ENCODE measurements at places on chromosomes 6 and 20.

- no peak for DNase-seq
These were observed 283.6 kb downstream of the QKI start for GRCh38 chr6:163698086-163698485.

GRCh38 chr6:111487661-111488060, 4.6 kb upstream of the REV3L start:
- DNase-seq = no peak

DNA sequence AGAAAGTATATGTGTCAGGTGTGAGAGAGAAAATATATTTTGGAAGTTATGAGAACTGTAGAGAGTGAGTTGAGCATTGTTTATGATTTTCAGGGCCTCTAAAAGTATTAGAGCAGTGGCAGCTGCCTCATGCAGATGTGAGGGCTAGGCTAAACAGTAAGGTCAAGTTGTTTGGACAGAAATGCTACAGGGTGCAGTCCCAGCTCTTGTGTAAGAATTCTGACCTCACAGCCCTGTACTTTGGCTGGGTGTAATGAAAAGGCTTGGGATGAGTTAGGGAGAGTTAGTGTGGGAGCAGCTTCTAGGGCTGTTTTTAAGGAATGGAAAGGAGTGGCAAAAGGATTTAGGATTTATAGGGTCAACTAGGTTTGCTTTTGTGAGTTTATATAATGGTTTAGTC, 764.8 kb upstream of the ADGRB3 start:
- DNase-seq = no peak

GRCh38 chr6:9208966-9209365, 773.6 kb upstream of the SLC35B3 start:
- DNase-seq = no peak

- no peak for DNase-seq
These were observed 7.9 kb downstream of the EPB41L1 start for GRCh38 chr20:36162272-36162966.

DNA sequence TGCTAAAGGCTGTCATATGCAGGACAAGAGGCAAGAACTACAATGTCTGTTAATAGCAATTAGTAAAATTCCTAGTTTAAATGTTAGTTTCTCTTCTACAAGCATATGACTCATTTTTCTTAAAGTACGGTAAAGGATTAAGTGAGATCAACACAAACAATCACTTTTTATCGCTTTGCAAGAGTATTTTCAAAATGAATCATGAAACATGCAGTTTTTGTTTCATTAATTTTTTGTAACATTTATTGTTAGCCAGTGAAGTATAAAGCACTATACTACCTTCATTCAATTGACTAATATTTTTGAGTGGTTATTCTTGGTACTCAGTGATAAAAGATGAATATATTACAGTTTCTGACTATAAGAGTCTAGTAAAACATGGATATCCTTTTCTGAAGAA, 138.6 kb downstream of the AHI1 start:
- DNase-seq = no peak

- no peak for DNase-seq
These were observed 267.4 kb upstream of the THEMIS start for GRCh38 chr6:128168244-128168643.

DNA sequence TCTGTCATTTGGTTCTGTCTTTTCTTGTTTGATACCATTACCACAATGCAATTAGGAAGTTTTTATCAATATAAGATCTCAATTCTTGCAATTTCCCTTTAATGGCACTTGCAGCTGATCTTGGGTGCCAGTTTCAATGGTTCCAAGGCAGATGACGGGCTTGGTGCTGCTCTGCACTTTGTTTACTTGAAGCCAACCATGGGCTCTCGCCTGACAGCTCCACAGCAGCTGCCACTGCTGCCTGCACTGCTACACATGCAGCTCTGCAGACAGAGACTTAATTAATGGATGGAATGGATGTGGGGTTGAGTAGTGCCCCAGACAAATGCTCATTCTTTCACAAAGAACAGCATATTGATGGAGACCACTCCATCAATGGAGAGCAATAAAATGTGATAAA, 1024.3 kb upstream of the EPHA7 start:
- DNase-seq = no peak

- no peak for DNase-seq
These were observed 78.1 kb downstream of the LRFN2 start for GRCh38 chr6:40509086-40509485.

DNA sequence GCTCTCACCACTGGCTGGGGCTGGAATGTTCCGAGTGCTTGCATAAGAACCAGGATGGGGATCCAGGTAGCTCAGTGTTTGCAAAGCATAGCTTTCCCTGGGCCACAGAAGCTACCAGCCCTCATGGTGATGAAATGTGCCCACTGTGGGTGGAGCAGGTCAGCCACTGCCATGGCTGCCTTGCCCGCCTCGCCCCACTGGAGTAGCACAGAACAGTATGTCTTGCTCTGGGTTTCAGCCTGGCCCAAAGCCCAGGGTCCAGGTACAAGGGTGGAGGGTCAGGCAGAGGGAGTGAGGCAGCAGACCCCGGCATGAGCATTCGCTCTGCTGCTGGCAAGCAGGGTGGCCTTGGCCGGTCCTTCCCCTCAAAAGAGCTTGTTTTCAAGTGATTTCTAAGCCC, 34.7 kb downstream of the KCNK17 start:
- DNase-seq = no peak

GRCh38 chr20:33472868-33473435, 16.9 kb upstream of the CBFA2T2 start:
- no peak for DNase-seq

- DNase-seq = no peak
These were observed 34.4 kb downstream of the GGTLC1 start for GRCh38 chr20:23954008-23954745.

DNA sequence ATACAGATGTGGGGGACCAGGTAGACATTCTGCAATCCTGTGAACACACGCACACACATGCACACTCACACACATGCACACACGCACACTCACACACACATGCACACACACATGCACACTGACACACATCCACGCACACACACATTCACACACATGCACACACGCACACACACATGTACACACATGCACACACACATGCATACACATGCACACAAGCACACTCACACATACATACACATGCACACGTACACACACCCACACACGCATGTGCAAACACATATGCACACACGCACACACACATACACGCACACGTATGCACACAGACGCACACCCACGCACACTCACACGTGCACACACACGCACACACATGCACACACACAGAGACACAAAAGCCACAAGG, 14.3 kb upstream of the GGTLC1 start:
- no peak for DNase-seq

GRCh38 chr6:56759521-56759920, 116.8 kb upstream of the DST start:
- DNase-seq = no peak

DNA sequence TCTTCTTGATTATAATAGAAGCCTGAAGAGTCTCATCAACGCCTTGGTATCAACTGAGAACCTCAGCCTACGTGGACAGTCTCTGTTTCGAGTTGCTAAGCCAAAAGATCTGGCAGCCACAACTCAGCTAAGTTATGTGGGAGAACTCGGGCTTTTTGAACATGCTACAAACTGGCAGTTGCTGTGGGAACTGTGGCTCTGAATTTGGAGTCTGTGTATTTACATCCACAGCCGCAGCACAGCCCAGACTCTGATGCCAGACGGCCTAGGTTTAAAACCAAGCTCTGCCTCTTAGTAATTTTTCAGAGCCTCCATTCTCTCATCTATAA, 35.8 kb downstream of the RIPOR2 start:
- DNase-seq = no peak

DNA sequence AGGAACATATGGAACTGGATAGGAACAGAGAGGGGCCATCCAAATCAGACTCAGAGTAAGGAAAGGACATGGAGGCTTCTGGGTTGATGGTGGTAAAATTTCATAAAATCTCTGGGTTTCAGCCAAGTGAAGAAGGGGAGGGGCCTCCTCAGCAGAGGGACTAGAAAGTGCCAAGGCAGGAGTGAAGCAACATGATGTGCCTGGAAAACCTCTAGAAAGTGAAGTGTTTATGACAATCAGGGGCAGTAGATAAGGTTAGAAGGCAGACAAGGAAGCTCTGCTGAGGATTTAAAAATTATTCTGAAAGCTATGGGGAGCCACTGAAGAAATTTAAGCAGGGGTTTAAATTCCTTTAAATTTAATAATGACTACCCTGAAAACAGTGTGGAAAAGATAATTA, 126.0 kb upstream of the TENT5A start:
- DNase-seq = no peak

DNA sequence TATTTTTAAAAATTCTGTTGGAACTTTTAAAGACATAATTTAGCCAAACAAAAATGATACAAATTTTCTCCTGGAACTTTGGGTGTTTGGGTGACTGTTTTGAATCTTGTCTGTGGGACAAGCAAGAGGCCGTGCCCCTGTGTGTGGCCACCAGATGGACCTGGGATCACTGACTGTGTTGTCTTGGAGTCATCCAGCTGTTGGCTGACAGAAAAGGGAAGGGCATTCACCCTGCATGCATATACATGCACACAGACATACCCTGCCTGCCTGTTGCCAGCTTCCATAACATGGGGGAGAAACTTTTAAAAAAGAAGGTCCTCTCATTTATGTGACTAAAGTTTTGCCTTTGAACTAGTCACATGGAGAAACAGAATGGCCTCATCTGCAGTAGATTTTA, 72.7 kb downstream of the BLOC1S5 start:
- no peak for DNase-seq

DNA sequence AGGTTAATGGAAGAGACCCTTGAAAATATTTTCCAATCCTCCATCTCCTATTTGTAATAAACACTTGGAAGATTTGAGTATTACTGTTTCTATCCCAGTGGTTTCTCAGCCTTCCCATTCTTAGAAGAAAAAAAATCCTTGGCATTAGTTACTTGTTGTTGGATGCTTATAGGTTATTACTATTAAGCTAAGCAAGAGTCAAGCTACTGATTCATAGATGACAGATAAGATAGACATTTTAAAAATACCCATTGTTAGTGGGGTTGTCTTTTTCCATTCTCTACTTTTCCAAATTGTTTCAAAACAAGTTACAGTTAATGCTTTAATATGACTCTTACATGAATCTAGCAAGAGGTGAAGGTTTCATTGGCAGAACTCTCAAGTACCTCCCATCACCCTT, 158.5 kb downstream of the HIVEP2 start:
- no peak for DNase-seq

GRCh38 chr6:40556023-40556422, 31.1 kb downstream of the LRFN2 start:
- no peak for DNase-seq

DNA sequence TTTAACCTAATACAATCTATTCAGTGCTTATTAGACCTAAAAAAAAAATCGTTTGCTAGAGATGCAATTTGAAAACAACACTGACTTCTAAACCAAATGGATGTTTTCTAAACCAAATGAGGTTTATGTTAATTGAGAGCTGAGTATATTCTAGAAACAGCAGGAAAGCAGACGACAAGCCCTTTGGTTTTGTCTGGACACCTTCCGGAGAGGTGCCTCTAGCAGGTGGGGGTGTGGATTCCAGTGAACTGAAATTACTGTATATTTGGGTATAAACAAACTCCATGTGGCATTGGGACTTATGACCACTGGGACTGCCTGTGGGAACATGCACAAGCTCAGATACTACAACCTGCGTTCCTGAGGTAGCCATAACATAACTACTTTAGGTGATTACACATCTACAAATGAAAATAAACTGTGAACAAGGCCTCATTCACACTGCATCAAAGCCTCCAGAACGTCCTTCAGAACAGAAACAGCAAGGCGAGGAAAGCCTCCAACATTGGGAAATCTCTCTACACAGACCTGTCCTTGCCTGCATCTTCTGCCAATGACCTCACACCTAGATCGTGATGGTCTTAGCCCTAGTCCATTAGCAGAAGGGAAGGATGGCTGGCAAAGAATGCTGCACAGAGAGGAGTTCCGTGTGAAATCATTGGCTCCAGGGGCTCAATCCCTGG, 206.8 kb upstream of the FOXQ1 start:
- no peak for DNase-seq

DNA sequence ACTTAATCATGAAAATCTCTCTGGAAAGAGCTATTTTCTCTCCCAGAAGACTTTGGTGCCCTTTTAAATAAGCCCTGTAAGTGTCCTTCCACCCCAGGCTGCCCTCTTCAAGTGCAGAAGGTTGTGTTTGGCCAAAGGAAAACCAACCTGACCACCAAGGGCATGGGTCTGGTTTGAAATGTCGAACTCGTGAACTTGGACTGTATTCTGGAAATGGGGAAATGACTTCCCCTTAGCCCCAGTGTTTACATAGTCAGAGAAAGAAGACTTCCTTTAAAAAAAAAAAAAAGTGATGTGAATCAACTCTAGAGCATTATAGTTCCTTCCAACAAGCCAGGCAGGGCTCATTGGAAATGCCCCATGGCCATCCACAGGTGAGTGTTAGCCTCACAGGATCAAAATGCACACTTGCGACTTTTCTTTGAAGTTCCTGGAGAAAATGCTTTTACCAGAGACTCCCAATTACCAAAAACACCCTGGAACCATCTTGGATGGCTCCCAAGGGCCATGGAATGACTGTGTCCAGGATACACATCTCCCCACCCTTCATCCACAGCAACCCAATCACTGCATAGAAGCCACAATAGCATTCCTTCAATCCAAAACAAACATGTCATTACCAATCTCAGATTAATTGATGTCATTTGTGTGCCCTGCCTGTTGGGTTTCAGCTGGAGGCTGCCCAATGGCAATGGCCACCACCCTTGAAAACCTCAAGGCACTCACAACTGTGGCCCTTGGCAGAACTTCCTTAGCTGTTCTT, 133.8 kb downstream of the CLIC5 start:
- DNase-seq = no peak

GRCh38 chr6:79623106-79623505, 8.0 kb upstream of the SH3BGRL2 start:
- no peak for DNase-seq

DNA sequence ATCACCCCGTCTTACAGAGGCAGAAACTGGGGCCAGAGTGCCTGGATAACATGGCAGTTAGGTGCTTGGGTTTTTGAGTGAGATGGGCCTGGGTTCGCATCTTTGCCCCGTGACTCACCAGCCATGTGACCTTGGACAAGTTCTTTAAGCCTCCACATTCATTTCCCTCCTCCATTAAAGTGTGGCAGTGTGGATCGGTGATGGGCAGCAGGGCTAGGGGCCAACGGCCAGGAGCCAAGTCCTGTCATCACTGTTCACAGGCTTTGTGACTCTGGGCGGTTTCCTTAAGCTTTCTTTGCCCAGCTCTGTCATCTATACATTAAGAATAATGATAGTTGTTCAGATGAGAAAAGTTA, 85.5 kb upstream of the PMEPA1 start:
- no peak for DNase-seq

GRCh38 chr6:16746401-16746800, 14.9 kb downstream of the ATXN1 start:
- DNase-seq = no peak

DNA sequence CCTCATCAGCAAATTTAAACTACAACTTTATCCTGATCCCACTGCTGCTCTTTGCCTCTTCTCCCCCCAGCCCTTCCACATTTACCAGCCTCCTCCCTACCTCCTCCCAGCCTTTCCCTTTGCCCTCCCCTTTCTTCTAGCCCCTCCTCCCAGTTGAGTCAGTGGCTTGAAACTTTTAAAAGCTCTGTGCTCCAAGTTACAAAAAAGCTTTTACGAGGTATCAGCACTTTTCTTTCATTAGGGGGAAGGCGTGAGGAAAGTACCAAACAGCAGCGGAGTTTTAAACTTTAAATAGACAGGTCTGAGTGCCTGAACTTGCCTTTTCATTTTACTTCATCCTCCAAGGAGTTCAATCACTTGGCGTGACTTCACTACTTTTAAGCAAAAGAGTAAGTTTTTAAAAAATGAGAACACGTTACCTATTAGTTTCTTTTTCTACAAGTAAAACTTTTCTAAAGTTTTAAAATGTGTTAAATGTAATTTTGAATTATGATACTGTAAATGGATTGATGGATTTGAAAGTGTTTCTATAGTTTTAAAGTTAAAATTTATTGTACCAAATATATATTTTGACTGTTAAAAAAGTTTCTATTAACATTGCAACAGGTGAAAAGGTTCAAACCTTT, at the start of gene GJA1:
GJA1 (plus strand) TSS at position 203 of the 626 bp plus-strand sequence. CDS start 11,202 bp downstream, outside the sequence.
- no peak for DNase-seq
